ENCODE measurements at places on chromosomes 7 and 10. TPM values are rescaled to one million over a fixed set of nuclear protein-coding genes. Genes with fewer than 3 reads are reported as not detected.

Gene YWHAG
- 62.7 TPM for total RNA-seq

Gene NXPH1
- total RNA-seq: not detected

Gene CUL2
- 35.4 TPM for total RNA-seq

- no peaks in the 10 kb centered on the region for H3K36me3 ChIP-seq
- H3K27me3 ChIP-seq: peaks cover 7% of the 10 kb centered on the region
- DNase-seq: no peak
- no peak overlapping the region for H3K4me3 ChIP-seq
- no peak overlapping the region for H3K27ac ChIP-seq
Measured at GRCh38 chr10:61262486-61263261, 190.5 kb downstream of the TMEM26 start.

GRCh38 chr10:28551086-28551485 lies 18.2 kb downstream of the WAC start:
- H3K36me3 ChIP-seq: peaks cover 49% of the 10 kb centered on the region
- H3K27me3 ChIP-seq: no peaks in the 10 kb centered on the region
- no peak overlapping the region for H3K4me3 ChIP-seq
- no peak for DNase-seq

DNA sequence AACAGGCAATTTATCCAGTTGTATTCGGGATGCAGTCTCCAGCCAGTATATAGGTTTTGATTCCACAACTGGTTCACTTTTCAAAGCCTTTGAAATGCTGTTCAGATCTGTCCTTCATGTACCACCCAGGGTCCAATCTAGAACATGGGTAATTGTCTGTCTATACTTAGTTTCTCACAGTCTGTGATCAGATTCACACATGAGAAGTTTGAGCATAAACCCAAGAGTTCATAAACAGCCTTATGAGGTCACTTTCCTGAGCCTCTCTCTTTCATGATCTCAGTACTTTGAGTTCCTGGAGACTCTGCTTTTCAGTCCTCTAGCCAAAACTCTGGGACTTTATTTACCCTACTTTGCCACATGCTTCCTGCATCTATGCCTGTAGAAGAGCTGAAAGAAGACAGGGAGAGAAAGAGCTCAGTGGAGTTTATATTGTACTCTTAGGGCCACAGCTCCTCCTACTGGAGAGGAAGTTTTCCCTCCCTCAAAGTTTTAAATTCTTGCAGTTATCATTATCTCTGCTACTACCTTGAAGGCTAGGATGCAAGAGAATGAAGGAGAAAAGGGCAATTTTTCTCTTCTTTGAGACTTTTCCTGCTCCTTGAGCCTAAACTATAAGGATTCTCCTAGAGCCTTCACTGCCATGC lies 172.0 kb downstream of the ZEB1 start:
- no peak for DNase-seq
- H3K4me1 ChIP-seq: no peaks in the 10 kb centered on the region
- H3K27me3 ChIP-seq: no peaks in the 10 kb centered on the region
- no peak overlapping the region for H3K27ac ChIP-seq

- peaks cover 32% of the 10 kb centered on the region for H3K4me1 ChIP-seq
- H3K36me3 ChIP-seq: peaks cover 2% of the 10 kb centered on the region
- H3K4me3 ChIP-seq: no peak overlapping the region
- DNase-seq: no peak
Measured at GRCh38 chr10:92846854-92847201, 1.5 kb upstream of the EXOC6 start.

DNA sequence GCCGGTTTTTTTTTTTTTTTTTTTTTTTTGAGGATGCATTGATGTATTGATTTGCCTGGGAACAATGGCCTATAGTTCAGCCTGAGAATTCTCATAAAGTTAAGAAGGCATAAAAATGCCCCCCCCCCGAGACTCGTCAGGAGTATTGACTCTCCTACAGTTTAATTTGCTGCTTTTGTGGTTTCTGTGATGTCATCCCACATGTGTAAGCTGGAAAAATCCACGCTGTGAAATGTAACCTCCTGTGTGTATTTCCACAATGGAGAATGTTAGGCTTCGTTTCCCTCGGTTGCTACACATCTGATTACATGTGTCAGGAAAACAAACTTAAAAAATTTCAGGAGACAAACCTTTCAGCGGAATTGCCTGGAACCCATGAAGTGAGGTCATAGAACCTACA lies 117.9 kb downstream of the FANK1 start:
- no peaks in the 10 kb centered on the region for H3K36me3 ChIP-seq
- H3K27me3 ChIP-seq: no peaks in the 10 kb centered on the region
- H3K4me1 ChIP-seq: no peaks in the 10 kb centered on the region
- no peak for DNase-seq
- no peak overlapping the region for H3K4me3 ChIP-seq

Data from activated naive CD8-positive, alpha-beta T cell treated with anti-CD3 and anti-CD28 coated beads, Interleukin-2, amount 10 ng/mL, durations not matched to agents 7 days and 5 days (primary cell).